ENCODE measurements at places on chromosomes 12 and 14. TPM values are rescaled to one million over a fixed set of nuclear protein-coding genes. Genes with fewer than 3 reads are reported as not detected.

DNA sequence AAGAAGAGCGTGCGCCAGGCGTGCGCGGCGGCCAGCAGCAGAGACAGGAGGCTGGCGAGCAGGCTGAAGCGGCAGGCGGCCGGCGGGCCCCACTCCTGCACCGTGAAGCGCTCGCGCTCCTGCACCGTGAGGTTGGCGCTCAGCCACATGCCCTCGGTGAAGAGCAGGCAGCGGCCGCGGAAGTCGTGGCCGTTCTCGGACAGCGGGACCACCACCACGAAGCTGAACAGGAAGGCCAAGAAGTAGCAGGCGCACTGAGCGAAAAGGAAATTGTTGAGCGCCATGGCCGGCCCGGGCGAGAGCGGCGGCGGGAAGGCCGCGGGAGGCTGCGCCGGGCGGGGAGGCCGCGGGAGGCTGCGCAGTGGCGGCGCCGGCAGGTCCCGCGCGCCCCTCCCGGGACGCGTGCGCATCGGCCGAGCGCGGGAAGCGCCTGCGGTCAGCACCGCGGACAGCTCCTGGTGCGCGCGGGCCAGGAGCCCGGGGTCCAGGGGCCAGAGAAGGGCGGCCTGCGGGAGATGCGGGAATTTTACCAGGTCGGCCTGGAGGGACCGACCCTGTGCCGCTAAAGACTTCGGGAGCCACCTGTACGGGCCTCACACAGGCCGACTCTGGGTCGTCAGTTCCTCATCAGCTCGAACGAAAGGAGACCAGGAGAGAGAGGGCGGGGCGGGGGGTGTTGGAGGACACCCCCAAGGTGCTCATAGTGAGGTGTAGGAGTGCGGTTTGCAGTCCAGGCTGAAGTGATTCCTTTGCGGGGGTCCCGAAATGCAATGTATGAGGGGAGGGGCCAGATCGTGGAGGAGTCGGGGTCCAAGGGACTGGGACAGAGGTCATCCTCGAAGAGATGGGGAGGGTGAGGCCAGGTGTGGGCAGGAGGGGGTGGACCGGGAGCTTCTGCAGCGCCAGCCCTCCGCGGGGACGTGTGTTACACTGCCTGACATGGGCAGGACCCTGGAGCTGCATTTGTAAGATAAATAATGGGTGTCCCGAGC lies at the start of gene TMEM179:
Gene TMEM179, minus strand, starts transcription at position 315 of the 992 bp plus-strand sequence. Its CDS starts 31 bp downstream, at position 284.
- H3K36me3 ChIP-seq, result no peaks in the 10 kb centered on the region
- H3K4me1 ChIP-seq, result no peaks in the 10 kb centered on the region
- DNase-seq, result no peak
- H3K4me3 ChIP-seq, result no peak within 1 kb of the TSS

DNA sequence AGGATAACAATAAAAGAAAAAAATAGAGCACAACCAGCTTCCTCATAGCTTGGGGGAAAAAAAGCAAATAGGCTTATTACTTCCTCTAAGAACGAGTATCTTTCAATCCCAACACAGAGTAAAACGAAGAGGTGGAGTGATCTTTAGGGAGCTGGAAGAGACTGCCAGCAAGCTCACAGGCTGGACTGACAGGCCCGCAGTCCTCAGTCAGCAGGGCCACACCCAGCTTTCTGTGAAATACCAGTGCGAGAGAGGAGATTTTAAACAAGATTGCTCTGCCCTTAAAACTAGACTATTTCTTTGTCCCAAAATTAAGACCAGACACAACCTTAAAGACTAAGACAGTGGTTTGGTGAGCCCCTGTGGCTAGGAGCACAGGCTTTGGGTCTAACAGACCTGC lies 32.9 kb downstream of the SETD3 start:
- no peaks in the 10 kb centered on the region for H3K27me3 ChIP-seq
- DNase-seq, result no peak
- no peak overlapping the region for H3K4me3 ChIP-seq
- no peak overlapping the region for H3K27ac ChIP-seq

GRCh38 chr12:68609998-68610369 lies 715 bp upstream of the RAP1B start:
- peak overlapping the region; percentile 95 for H3K4me3 ChIP-seq
- peaks cover 34% of the 10 kb centered on the region for H3K36me3 ChIP-seq
- H3K4me1 ChIP-seq, result peaks cover 49% of the 10 kb centered on the region
- DNase-seq, result no peak
- H3K27me3 ChIP-seq, result 0 out of 2 replicates have a peak, but pooled peaks cover 3% of the 10 kb centered on the region
- H3K27ac ChIP-seq, result peak overlapping the region; percentile 95

FOXG1 gene
- total RNA-seq, result 0.05 TPM

GRCh38 chr14:37545174-37545573 lies 49.9 kb downstream of the FOXA1 start:
- no peaks in the 10 kb centered on the region for H3K27me3 ChIP-seq
- no peak overlapping the region for H3K4me3 ChIP-seq
- 0 out of 2 replicates have a peak, but pooled peaks cover 4% of the 10 kb centered on the region for H3K4me1 ChIP-seq
- DNase-seq, result no peak

RNASE3 gene
- not detected for total RNA-seq

DNA sequence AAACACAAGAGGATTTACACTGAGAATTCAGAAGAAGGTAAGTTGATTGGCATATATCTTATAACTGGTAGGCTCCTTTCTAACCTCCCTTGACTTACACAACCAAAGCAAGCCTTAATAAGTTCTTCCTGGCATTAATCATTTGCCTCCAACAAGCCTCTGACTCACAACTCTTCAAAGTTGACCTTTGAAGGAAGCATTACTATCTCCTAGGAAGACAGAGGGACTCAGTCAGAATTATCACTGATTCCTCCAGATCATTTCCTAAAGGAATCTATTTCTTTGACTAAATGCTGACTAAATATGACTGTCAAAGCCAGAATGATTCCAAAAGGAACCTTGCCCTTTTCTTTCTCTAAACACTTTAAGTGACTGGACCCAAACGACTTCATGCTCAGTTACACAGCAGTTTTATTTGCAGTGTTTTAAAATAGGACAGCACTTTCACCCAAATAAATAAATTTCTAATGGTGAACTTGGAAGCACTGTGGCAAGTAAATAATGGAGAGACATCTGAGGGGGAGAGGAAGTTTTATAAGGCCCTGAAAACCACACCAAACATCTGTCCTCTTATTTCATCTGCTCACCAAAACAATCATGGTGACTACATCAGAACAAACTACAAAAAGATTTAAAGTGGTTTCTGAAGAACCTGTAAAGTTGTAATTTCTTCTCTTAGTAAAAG lies 128.2 kb downstream of the KLHL28 start:
- H3K4me1 ChIP-seq, result peaks cover 15% of the 10 kb centered on the region
- H3K4me3 ChIP-seq, result no peak overlapping the region
- 0 out of 2 replicates have a peak, but pooled peaks cover 2% of the 10 kb centered on the region for H3K27me3 ChIP-seq
- H3K27ac ChIP-seq, result no peak overlapping the region
- no peaks in the 10 kb centered on the region for H3K36me3 ChIP-seq

- H3K4me3 ChIP-seq, result no peak overlapping the region
- no peak overlapping the region for H3K27ac ChIP-seq
- H3K36me3 ChIP-seq, result no peaks in the 10 kb centered on the region
- peaks cover 8% of the 10 kb centered on the region for H3K27me3 ChIP-seq
- peaks cover 23% of the 10 kb centered on the region for H3K4me1 ChIP-seq
These were observed 127.8 kb downstream of the TSPAN9 start for GRCh38 chr12:3204730-3205531.

DNA sequence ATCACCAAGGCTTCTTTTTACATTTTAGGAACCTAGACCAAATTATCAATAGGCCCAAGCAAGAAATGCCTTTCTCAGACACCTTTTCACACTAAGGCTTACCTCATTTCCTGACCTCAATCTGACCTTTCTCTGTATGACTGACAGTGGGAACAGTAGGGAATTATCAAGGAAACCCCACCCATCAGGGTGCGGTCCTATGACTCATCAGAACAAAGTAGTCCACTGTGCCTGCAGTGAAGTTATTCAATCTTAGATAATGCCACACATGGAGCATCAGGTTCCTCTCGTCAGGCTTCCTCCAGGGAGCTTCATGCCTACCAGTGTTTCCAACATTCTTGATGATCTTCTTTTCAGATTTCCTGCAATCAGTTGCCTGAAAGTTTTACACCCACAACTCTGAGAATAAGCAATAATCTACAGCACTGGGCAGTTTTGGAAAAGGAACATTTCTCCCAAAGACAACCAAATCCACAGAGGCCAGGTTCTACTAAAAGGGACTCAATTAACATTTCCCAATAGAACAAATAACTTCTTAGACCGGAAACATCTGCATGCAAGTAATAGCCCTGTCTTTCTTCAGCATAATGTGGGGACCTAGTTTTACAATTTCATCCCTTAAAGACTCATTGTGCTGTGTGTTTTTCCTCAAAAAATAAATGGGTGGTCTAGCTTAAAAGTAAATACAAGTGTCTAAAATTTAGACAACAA lies 35.9 kb upstream of the TMTC2 start:
- no peak for DNase-seq
- no peak overlapping the region for H3K27ac ChIP-seq
- no peaks in the 10 kb centered on the region for H3K27me3 ChIP-seq
- no peaks in the 10 kb centered on the region for H3K36me3 ChIP-seq
- no peak overlapping the region for H3K4me3 ChIP-seq

TPPP2 gene
- total RNA-seq, result not detected

- no peak overlapping the region for H3K27ac ChIP-seq
- DNase-seq, result no peak
- H3K27me3 ChIP-seq, result peaks cover 8% of the 10 kb centered on the region
- H3K36me3 ChIP-seq, result no peaks in the 10 kb centered on the region
- no peak overlapping the region for H3K4me3 ChIP-seq
- H3K4me1 ChIP-seq, result peaks cover 27% of the 10 kb centered on the region
These were observed 142.0 kb downstream of the SCARB1 start for GRCh38 chr12:124721501-124722162.

KRT77 gene
- not detected for total RNA-seq

PAPOLA gene
- 116 TPM for total RNA-seq

DNA sequence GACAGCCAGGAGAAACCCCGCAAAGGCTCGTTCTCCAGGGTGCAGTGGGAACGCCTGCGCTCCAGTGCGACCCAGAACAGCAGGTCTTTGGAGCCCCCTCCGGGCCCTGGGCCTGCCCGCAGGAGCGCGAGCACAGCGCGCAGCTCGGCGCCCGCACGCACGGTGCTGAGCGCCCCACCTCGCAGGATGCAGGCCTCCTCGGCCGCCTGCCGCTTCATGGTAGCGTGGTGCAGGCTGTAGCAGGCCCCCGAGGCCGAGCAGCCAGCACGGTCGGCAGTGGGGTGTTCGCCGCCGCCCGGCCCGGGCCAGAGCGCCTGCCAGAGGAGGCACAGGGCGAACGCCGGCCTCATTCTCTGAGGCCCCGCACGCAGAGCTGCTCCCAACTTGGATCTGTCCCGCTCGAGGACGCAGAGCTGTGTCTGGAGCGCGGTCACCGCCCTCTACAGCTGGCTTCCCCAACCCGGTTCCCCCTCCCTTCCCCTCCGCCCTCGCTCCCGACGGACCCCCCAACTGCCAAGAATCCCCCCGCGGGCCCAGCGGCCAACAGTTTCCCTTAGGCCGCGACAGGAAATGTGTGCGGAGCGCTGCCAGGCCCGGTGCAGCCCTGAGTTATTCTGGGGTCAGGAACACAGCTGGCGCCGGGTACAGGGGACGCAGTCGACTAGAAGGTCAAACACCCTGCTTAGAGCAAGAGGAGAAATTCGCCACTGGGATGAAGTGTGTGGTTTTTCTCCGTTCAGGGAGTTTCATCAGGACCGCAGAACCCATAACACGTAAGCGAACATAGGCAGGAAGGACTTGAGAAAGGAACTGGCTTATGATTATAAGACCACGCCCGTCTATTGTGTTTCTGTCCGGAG lies at the start of gene CLEC14A:
Gene CLEC14A, minus strand, starts transcription at position 421 of the 860 bp plus-strand sequence. Its CDS starts 71 bp downstream, at position 350.
- H3K36me3 ChIP-seq, result peaks cover 8% of the 10 kb centered on the region
- H3K4me1 ChIP-seq, result peaks cover 10% of the 10 kb centered on the region
- no peak for DNase-seq
- H3K27me3 ChIP-seq, result no peaks in the 10 kb centered on the region
- peak within 1 kb of the TSS; percentile 24 for H3K4me3 ChIP-seq

DNA sequence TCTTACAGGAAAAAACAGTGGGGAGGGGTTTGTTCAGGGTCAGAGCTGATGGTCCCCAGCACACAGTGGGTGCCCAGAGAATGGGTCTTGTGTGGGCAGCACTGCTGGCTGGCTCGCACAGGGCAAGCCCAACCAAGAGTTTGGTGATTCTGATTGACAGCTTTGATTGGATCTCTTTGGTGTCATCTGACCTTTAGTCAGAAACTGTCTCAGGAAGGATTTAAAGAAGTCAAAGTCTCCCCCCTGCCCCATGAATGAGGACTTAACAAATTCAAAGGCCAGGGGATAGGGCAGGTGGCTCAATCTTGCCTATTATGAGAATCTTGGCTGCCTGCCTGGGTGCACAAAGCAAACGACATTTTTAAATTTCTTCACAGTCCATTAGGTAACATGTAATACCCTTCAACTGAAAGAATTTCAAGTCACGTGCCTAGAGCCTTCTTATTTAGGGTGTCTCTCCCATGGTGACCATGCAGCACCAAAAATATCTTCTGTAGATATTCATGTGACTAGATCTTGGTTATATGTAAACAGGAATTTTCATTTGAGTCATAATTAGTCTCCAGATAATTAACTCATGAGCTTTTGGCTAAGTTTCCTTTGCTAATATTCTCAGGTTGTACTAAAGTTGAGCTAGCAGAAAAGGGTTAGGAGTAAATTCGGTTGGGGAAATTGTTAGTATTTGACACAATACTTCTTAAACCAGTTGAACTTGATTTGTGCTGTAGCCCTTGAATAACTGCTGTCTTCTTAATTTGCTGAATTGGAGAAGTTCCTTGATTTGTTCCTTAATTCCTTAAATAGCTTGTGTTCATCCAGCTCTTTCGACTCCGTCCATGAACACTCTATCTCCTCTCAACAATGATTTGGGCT lies 54.5 kb upstream of the HECTD1 start:
- no peaks in the 10 kb centered on the region for H3K36me3 ChIP-seq
- DNase-seq, result peak; percentile 77
- no peaks in the 10 kb centered on the region for H3K27me3 ChIP-seq
- H3K4me1 ChIP-seq, result peaks cover 60% of the 10 kb centered on the region
- H3K27ac ChIP-seq, result peak overlapping the region; percentile 85

ASPG gene
- total RNA-seq, result not detected

TSPAN9 gene
- 27.5 TPM for total RNA-seq

DNA sequence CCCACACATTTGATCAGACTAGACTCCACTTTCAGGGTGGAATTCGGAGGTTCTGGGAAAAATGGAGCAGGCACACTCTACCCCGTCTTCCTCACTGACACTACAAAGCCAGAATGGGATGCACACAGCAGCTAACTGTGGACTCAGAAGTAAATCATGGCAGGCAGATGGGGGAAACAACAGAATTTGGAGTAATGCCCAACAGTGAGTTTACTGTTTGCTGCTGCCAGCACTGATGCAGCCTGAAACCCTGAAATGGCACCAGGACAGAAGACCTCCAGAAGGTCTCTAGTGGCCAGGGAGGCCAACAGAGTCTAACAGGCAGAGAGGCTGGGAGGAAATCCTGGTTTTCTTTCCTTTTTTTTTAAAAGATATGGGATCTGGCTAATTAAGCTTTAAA lies 24.6 kb downstream of the KCTD10 start:
- peaks cover 52% of the 10 kb centered on the region for H3K36me3 ChIP-seq
- H3K4me3 ChIP-seq, result no peak overlapping the region
- no peak overlapping the region for H3K27ac ChIP-seq
- H3K27me3 ChIP-seq, result peaks cover 3% of the 10 kb centered on the region
- no peak for DNase-seq
